ENCODE measurements at places on chromosomes 11 and 22.
A peak's percentile ranks its signal among the peaks of the same experiment; 100 is the strongest.

DNA sequence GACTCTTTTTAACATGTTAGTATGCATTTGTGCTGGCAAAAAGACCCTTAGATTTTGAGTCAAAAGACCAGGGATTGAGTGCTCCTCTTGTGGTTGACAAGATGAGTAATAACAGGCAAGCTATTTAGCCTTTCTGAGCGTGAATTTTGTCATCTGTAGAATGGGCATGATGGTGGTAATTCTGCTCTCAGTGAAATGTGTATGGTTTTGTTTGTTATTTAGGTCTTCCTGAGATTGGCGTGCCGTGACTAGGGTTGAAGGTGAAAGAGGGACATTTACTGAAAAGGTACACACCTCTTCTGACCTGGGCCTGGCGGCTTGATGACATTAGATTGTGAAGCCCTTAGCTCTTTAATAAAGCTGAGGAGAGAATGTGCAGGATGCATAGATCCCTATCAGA lies 8.4 kb upstream of the CEP295 start:
- no peak for DNase-seq

DNA sequence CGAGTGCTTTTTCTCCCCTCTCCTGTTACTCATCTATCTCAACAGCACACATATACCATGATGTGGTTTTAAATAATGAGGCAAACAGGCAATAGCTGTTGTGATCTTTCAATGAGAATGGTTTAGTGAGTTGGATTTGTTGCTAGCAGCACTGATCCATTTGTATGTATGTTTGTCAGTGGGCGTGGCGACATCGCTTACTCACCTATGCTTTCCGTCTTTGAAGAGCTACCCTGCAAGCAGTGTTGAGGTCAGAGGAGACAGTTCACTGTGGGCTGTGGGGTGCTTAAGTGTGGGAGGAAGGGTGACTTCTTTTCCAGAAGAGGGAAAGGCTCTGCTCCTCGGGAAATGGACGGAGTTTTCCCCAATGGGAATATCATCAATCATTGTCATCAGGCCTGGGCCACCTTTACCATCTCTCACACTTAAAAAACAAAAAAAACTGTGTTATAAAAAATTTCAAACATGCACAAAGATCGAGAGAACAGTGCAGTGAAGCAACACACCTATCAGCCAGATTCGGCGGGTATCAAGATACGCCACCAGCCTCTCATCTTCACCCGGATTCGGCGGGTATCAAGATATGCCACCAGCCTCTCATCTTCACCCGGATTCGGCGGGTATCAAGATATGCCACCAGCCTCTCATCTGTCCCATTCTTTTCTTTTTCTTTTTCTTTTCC lies 83.8 kb downstream of the TBC1D22A start:
- DNase-seq = no peak

DNA sequence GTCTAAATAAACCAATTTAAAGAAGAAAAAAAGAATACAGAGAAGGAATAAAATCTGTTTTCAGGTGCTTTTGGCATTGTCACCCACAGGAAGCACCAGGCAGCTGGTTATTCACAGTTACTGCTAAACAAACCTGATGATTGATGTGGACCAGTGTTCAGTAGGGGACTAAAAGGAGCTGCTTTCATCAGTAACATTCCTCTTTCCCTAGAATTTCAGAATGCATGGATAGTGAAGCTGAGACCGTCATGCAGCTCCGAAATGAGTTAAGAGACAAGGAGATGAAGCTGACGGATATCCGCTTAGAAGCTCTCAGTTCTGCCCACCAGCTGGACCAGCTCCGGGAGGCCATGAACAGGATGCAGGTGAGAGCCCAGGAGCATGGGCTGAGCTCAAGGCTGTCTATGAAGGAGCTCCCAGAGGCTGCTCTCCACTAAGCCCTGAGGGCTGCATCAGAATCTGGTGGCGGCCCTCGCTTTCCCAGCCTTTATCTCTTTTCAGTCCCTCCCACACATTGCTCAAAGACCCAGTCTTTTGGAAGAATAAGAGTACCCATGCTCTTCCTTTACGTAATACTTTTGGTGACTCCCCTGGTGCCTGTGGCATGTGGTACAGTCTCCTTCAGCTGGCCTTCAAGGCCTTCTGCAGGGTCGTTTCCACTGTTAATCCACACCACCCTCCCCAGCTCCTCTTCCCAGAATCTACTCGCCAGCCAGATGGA lies 69.5 kb downstream of the DBX1 start:
- DNase-seq = no peak

- DNase-seq = no peak
Observed at GRCh38 chr11:76781046-76781801, 1.9 kb upstream of the TSKU start.

GRCh38 chr11:68043349-68044144 lies 4.7 kb downstream of the TCIRG1 start:
- peak; percentile 60 for DNase-seq

DNA sequence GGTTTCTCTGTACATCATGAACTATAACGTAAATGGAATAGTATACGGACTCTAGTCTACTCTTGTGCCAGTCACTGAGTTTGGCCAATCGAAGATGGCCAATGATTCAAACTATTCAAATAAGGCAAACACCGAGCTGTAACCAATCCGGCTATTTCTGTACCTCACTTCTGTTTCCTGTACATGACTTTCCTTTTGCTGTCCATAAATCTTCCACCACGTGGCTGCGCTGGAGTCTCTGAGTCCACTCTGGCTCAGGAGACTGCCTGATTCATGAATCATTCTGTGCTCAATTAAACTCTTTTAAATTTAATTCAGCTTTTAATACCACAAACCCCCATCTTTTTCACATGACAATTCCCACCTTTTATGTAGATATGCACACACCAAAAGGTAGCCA lies 1.5 kb upstream of the JAML start:
- DNase-seq = no peak

GRCh38 chr11:118193910-118194566 lies 17.6 kb upstream of the SCN2B start:
- DNase-seq = no peak

DNA sequence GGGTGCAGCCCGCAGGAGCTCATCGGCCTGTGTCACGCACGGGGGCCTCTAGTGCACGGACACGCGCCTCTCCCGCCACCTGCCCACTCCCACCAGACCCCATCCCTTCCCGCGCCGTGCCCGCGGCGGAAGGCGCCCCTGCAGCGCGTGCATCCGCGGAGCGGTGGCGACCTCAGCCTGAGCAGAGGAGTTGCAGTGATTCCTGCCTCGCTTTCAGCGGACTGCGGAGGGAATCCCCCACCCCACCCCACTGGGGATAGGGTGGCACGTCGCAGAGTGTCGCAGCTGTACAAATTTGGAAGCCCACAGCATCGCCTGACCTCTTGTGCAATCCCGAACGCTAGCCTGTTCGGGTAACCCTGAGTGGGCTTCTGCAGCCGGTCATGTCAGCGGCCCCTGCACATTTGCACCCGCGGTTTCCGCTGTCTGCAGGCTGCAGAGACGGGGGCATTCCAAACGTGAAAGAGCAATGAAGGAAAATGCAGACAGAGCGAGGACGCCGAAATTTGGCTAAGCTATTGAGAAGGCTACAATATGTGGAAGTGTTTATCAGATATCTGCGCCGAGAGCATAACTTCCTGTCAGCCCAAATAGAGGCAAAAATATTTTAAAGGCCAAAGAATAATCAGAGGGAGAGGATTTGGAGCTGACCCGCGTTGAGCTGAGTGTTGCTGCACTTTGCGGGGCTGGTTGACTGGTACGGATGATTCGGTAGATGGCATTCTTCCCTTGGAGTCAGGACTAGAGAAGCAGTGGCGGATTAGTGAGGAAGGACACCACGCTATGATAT lies 617 bp upstream of the ARHGAP20 start:
- DNase-seq = peak; percentile 34

GRCh38 chr11:130165601-130166456 lies 6.2 kb downstream of the ST14 start:
- DNase-seq = no peak

DNA sequence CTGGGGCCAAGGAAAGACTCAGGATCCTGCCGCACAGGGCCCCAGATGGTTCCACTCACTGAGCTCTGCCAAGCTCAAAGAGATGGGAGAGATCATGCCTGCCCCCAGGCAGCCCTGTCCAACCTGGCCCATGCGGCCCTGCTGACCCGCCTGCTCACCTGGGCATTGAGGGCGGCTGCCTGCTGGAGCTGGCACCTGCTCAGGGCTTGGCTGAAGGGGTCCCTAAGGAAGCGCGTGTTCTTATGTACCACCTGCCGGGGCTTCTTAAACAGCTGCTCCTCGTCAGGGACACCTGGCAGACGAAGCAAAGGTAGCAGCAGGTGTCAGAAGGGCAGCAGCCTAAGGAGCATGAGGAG lies 5.5 kb downstream of the ESS2 start:
- DNase-seq = no peak

GRCh38 chr11:110445437-110445836 lies 15.7 kb downstream of the FDX1 start:
- no peak for DNase-seq

- DNase-seq = peak; percentile 70
Observed at GRCh38 chr11:65591939-65592857, 3.4 kb downstream of the KCNK7 start.

- DNase-seq = no peak
Observed at GRCh38 chr22:48071828-48072227, 1309.4 kb downstream of the TBC1D22A start.

DNA sequence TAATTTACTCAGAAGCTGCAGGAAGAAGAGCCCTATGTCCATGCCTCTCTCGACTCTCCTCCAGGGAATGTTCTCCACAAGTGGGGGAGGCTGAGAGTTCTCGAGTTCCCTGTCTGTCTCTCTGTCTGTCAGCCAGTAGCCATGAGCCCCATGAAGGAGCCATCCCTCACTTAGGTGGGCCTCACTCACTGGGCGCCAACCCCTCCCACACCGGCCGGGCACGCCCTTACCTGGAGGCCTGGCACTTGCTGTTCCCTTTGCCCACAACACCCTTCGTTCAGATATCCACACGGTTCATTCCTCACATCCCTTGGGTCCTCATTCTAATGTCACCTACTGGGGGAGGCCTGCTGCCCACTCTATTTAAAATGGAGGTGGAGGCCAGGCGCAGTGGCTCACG lies 14.2 kb upstream of the IL10RA start:
- peak; percentile 3 for DNase-seq

- peak; percentile 71 for DNase-seq
Observed at GRCh38 chr22:42608823-42609361, 5.8 kb downstream of the POLDIP3 start.

DNA sequence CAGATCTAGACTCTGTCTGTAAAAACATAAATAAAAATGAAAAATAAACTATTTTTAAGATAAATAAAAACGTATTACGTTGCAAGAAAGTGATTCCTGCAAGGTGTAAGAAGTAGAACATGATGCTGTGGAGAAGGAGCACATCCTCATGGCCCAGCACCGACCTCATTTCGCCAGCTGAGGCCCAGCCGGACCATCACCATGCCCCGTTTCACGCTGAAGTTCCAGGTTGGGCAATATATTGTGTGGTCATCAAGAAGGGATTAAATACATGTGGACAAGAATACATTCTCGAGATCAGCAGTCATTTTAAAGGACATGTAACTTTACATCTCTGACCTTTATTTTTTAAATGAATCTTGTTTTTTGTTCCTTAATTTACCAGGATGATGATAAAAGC lies 20.7 kb upstream of the CTTN start:
- no peak for DNase-seq

GRCh38 chr22:24321999-24322398 lies 51.4 kb downstream of the SPECC1L start:
- no peak for DNase-seq

- peak; percentile 88 for DNase-seq
Observed at GRCh38 chr11:96306933-96307775, 35.8 kb downstream of the MAML2 start.

GRCh38 chr11:30279796-30280195 lies 43.1 kb upstream of the ARL14EP start:
- DNase-seq = no peak

- no peak for DNase-seq
Observed at GRCh38 chr22:30561402-30562189, 12.9 kb downstream of the GAL3ST1 start.

DNA sequence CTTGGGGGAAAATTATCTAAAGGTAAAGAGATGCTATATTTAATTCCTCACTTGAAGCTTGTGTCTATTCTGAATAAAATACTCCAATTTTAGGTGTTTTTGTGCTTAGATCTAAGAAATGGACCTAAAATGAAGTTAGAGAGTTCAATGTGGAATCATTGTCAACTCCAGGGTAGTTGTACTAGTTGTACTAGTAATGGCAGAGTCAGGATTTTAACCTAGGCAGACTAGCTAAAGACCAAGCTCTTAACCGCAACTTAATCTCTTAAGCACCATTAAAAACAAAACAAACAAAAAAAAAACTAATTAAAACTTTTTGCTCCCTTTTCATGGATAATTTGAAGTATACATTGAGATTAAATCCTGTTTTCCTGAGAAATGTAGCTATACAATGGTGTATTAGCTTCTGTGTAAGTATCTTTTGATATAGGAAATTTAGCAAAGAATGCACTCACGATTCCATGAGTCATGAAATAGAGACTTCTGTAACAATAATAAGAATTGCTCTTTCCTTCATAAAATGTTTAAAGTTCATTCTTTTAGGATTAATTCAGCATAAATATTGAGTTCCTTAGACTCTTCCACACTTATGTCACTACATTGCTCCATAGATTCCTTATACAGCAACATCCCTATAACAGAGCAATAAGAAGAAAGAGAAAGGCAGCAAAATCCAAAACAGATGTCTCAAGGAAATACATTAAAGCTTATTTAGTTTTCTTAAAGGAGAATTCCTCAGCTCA lies 26.5 kb upstream of the SOX6 start:
- no peak for DNase-seq

- no peak for DNase-seq
Observed at GRCh38 chr11:117070016-117070415, 28.2 kb downstream of the SIK3 start.

DNA sequence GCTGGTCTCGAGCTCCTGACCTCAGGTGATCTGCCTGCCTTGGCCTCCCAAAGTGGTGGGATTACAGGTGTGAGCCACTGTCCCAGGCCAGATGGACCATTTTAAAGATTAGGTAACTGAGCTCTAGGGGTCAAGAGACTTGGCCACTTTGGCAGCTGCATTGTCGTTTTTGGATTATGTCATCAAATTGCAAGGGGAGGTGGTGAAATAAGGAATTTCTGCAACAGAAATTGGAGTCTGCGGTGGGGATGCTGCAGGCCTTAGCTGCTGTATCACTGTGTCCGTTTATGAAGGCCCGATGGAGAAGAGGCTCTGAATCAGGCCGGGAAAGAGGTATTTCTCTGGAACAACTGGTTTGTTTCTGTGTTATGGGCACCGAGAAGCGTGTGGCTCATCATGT lies 34.6 kb downstream of the PTPRJ start:
- DNase-seq = no peak

- no peak for DNase-seq
Observed at GRCh38 chr11:118281284-118281683, 17.2 kb upstream of the MPZL2 start.

- DNase-seq = no peak
Observed at GRCh38 chr11:61862714-61863547, 28.4 kb downstream of the FADS3 start.

GRCh38 chr11:77287136-77287535 lies 14.3 kb downstream of the GDPD4 start:
- DNase-seq = no peak

- DNase-seq = no peak
Observed at GRCh38 chr11:7450836-7451235, 34.5 kb upstream of the OLFML1 start.

Measured in AG20443 (cell line).